Chondrocyte (in vitro differentiated cells): ENCODE measurements at places on chromosomes 6 and 20. TPM values are rescaled to one million over a fixed set of nuclear protein-coding genes. Genes with fewer than 3 reads are reported as not detected.

DNA sequence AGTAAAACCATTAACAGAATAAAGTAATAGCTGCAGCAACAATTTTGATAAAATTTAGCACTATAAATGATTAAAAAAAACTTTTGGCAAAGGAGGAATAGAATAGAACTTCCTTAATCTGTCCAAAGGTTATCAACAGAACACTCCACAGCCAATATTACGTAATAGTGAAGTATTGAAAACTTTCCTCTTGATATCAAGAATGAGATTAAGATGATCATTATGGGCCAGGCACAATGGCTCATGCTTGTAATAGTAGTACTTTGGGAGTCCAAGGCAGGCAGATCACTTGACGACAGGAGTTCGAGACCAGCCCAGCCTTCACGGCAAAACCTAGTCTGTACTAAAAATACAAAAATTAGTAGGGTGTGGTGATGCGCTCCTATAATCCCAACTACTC lies 26.0 kb downstream of the SOBP start:
- DNase-seq = no peak
- H3K27me3 ChIP-seq = no peaks in the 10 kb centered on the region
- peaks cover 5% of the 10 kb centered on the region for H3K4me1 ChIP-seq
- H3K4me3 ChIP-seq = no peak overlapping the region

DNA sequence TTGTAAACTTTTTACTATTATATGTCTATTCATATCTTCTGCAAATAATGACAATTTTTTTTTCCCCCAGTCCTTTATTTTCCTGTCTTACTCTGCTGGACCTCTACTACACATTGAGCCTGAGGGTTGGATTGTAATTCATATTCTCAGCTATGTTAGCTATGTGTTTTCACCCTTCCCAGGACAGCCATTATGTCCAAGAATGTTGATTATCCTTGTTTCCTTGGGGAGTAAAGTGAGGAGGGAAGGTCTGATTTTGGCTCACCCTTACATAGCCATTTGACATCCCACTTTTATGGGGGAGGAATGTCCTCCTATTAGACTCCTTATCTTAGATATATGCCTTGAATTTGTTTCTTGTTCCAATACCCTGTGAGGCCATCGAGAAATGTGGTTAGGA lies 17.6 kb upstream of the TBC1D32 start:
- H3K27me3 ChIP-seq = peaks cover 9% of the 10 kb centered on the region
- no peak overlapping the region for H3K4me3 ChIP-seq
- peaks cover 4% of the 10 kb centered on the region for H3K4me1 ChIP-seq
- no peak for DNase-seq
- no peak overlapping the region for H3K27ac ChIP-seq

GRCh38 chr20:35344354-35344837 lies 52.2 kb upstream of the FAM83C start:
- peaks cover 34% of the 10 kb centered on the region for H3K4me1 ChIP-seq
- H3K27ac ChIP-seq = no peak overlapping the region
- no peak for DNase-seq
- no peak overlapping the region for H3K4me3 ChIP-seq

DNA sequence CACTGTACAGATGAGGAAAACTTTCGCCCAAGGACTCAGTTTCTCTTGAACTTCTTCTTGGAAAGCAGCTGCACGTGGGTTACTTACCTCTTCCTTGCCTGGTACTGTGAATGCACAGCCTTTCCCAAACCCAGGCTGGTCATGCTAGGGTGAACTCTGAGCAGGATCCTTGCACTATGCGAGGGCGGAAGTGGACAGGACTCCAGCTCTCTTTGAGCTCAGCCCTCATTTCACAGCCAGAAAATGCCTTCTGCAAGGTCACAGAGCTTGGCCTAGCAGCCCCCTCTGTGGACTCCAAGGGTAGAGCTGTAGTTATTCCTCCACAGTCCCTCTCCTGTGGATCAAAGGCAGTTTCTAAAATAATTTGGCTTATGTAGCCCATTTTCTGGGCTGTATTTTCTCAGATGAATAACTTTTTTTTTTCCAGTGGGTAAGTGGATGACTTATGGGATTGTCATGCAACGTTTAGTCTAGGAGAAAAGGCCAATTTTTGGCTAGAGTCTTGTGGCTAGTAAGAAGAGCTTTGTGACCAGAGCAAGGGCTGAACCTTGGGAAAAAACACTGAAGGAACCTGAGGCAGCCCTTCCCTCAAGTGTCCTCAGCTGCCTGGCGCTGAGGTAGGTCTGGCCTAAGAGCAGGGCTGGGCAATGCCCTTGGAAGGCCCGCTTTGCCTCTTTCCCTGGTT lies 172.7 kb downstream of the SCP2D1 start:
- DNase-seq = no peak
- no peak overlapping the region for H3K4me3 ChIP-seq
- H3K27me3 ChIP-seq = no peaks in the 10 kb centered on the region
- H3K27ac ChIP-seq = no peak overlapping the region

GRCh38 chr20:48523191-48523995 lies 304.4 kb downstream of the PREX1 start:
- H3K27me3 ChIP-seq = peaks cover 12% of the 10 kb centered on the region
- H3K36me3 ChIP-seq = no peaks in the 10 kb centered on the region
- no peaks in the 10 kb centered on the region for H3K4me1 ChIP-seq
- no peak overlapping the region for H3K27ac ChIP-seq
- no peak overlapping the region for H3K4me3 ChIP-seq

The DACT2 gene
- total RNA-seq = 1.4 to 4.6 TPM (median 4.5 TPM) in 3 replicates

The DBNDD2 gene
- total RNA-seq = 11.3 to 47.0 TPM (median 46.6 TPM) in 3 replicates

The HLA-DRB1 gene
- total RNA-seq = not detected in 3 replicates

The TRAM2 gene
- 159 to 178 TPM (median 159 TPM) in 3 replicates for total RNA-seq
